Fibroblast of skin of abdomen (primary cell): ENCODE measurements at places on chromosomes 12 and 14.

DNA sequence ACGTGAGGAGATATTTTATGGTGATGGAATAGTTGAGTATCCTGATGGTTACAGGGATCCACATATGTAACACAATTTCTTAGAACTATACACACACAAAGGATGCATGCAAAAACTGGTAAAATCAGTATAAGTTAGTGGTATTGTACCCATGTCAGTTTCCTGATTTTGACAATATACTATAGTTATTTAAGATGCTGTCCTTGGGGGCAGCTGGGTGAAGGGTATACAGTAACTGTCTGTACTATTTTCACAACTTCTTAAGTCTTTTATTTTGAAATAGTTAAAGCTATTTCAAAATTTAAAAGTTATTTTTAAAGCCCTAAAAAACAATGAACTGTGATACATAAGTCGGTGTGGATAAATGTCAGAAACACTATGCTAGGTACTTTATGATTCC is 24.5 kb upstream of the POLR3B start:
- no peak for DNase-seq

GRCh38 chr12:19665121-19665900 is 226.0 kb downstream of the AEBP2 start:
- DNase-seq: no peak

GRCh38 chr12:108457006-108457733 is 57.9 kb upstream of the FICD start:
- peak; percentile 50 for DNase-seq

- no peak for DNase-seq
Measured at GRCh38 chr14:23570806-23571483, 3.4 kb upstream of the AP1G2 start.

DNA sequence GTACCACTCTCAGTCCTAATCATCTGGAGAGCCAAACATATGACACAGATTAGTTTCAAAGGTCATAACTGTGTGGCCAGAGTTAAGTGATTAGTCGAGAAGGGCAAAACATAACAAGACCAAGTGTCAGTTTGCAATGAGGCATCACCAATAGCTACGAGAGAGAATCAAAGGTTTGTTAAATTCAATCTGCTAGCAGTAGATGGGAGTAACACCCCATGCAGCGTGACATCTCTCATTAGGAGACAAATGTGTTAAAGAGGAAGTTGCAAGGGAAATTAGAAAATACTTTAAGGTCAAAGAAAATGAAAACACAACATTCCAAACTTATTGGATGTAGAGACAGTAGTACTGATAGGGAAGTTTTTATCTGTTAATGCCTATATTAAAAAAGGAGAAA is 135.7 kb upstream of the SYT10 start:
- no peak for DNase-seq

DNA sequence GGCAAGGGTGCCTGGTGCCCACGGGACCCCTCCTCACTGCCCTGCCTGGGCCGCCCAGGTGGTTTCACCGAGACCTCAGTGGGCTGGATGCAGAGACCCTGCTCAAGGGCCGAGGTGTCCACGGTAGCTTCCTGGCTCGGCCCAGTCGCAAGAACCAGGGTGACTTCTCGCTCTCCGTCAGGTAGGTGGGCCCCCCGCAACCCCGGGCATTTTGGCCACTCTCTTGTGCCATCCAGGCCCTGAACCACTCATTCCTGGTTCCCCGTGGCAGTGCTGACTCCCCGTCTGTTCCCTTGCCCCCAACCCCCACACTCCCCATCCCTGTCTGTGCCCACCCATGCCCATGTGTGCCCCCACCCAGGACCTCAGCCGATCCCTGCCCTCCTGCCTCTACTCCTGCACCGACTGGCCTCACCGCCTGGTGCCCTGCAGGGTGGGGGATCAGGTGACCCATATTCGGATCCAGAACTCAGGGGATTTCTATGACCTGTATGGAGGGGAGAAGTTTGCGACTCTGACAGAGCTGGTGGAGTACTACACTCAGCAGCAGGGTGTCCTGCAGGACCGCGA is 480 bp downstream of the PTPN6 start:
- no peak for DNase-seq

DNA sequence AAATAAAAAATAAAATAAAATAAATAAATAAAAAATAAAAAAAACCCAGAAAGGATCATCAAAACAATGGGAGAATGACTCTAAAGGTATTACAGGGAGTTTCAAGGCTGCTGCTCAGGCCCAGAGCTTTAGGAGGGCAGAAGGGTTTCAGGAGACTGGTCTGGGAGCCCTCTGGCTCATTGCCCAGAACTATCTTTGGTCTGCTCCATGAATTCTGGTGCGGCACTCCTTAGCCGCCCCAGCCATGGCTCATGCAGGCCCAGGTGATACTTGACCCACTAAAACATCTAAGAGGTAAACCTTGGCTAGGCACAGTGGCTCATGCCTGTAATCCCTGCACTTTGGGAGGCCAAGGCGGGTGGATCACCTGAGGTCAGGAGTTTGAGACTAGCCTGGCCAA is 14.7 kb upstream of the TMED10 start:
- no peak for DNase-seq

GRCh38 chr12:69027411-69027881 is 94.5 kb upstream of the CPM start:
- DNase-seq: peak; percentile 64

DNA sequence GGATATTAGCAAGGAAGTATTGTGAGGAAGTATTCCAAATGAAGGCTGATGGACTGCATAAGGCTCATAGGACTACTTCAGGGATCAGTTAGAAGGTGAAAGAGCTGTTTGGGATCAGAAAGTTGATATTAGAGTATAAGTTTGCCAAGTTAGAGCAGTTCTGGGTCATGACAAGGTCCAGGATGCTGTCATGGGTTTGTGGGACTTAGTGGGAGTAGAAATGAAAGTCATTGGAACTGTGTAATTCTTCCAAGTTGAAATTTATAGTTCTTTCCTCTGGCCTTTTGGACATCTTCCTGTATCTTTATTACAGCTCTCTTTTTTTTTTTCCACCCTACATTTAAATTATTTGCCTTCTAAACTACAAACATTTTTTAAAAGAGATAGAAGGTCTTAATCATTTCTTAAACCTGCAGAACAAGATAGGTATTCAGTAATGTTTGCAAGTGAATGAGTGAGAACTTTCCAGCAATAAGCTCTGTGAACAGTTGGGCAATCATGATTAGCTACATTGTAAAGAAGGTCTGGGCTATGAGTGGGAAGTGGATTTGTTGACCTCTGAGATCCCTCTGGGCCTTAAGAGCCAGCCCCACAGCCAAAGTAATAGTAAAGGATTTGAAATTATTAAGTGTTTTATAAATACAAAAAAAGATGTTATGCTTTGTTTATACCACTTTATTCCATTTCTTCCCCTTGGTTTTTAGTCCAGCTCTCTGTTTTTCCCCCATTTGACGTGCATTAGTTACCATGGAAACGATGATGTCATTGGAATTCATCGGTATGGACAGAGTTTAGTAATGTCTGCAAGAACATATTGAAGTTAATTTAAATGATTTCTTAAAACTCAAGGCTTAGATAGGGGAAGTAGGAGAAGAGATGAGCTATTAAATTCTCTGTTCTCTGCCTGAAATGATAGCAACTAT is 247.9 kb upstream of the ARHGAP5 start:
- DNase-seq: peak; percentile 87

DNA sequence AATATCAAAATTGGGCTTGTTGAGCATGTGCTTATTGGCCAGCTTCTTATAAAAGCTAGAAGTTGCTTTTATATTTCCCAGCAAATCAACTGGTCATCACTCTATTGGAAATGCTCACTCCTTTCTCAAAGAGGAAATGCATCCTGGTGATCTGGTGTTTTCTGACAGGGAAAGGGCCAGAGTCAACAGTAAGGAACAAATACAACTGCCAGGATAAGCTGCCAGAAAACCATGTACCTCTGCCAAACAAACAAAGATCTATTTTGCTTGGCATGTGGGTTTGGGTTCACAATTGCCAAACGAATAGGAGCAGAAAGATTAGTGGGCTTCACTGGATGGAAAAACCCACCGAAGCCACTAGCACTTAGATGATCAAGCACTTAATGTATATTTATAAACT is 126.9 kb upstream of the PDZRN4 start:
- no peak for DNase-seq

DNA sequence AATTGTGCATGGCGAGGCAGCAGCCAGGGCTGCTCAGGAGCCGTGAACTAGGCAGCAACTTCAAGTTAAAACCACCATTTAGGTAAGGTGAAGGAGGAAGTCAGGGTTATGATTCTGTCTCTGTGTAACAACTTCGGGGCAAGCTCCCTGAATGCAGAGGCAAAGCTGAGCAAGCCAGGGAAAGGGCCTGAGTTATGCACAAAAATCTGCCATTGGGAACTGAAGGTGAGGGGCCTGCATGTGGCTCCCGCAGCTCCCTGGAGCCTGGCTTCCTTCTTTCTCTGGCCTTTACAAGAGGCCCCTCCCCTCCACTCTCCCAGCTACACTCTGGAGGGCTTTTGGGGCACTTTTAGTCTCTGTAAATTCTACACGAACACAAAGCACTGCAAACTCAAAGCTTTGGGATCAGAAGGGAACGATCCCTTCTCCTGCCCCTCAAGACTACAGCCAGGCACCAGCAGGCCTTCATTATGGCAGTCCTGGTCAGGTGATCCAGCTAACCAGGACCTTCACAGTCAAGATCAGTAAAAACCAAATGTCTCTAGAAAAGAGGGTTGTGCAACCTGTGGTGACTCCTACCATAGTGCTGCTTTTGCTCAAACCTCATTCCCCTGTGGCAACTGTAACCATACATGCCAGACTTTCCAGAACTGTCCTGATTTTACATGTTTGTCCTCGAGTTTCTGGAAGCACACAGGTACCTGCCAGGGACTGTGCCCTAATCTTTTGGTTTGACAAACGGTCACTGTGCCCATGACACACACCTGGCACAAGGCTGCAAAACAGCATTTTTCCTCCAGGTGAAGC is 67.2 kb upstream of the PTGR2 start:
- peak; percentile 60 for DNase-seq

DNA sequence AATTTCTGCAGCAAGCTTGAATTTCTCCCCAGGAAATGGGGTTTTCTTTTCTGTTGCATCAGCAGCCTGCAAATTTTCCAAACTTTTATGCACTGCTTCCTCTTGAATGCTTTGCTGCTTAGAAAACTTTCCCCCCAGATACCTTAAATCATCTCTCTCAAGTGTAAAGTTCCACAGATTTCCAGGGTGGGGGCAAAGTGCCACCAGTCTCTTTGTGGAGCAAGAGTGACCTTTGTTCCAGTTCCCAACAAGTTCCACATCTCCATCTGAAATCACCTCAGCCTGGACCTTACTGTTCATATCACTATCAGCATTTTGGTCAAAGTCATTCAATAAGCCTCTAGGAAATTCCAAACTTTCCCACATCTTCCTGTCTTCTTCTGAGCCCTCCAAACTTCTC is 241.6 kb upstream of the TMTC1 start:
- DNase-seq: peak; percentile 17

DNA sequence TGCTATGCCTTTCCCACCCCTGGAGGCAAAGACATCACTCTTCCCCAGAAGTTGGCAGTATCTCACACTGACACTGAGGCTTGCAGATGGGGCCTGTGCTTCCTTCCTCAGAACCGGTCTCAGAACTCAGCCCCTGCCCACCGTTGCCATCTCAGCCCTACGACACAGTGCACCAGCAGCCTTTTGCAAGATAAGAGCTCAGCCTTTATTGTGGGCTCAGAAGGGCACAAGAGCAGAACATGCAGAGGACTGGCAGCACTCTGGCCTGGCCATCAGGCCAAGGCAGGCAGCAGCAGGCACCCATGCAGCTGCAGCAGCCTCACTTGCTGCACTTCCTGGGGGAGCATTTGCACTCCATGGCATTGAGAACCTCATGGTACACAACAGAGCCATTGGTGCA is 3.6 kb upstream of the ANO2 start:
- no peak for DNase-seq

GRCh38 chr12:2737656-2738241 is 57.0 kb upstream of the FKBP4 start:
- DNase-seq: no peak

- DNase-seq: no peak
Measured at GRCh38 chr12:119425623-119426022, 91.1 kb downstream of the CCDC60 start.

DNA sequence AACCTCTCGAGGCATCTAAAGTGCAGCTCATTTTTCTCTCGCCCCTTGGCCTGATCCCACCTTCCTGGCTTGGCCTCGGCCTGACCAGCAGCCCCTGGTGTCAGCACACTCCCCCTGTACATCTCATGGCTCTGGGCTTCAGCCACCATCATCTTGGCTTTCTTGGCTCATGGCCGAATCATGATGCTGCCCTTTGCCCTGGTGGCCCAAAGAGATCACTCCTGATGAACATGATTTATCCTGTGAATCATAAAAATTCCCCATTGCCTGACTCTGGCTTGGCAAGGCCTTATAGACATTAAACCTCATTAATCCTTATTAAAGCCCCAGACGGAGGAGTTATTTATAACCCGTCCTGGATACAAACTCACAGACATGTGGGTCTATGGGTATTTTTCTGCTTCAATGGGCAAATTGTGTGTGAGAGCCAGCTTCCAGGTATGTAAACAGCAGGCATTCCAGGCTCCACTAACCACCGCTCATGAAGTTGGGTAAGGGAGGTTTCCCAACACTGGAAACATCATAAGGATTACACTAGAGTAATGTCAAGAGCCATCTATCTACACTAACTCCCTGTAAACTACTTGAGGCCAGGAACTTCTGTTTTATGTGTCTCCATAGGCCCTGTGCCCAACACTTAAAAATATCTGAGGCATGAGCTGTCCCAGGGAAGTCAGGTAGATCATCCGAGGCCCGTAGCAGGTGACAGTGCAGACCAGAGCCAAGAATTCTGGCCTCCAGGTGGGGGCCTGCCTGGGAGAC is 171.2 kb downstream of the TTC8 start:
- DNase-seq: peak; percentile 97

DNA sequence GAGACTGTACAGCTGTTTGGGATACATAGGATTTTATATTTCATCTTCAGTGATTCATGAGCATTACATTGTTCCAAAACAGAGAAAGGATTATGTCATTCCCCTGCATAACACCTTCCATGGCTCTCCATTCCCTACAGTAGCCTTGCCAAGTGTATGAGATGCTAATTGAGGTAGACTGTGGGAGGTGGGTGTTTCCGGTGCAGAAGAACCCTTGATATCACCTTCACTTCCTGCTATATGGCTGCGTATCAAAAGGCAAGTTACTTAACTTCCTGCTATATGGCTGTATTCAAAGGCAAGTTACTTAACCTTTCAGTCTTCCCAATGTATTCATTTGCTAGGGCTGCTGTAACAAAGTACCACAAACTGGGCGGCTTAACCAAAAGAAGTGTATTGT is 11.2 kb downstream of the FAR2 start:
- no peak for DNase-seq

DNA sequence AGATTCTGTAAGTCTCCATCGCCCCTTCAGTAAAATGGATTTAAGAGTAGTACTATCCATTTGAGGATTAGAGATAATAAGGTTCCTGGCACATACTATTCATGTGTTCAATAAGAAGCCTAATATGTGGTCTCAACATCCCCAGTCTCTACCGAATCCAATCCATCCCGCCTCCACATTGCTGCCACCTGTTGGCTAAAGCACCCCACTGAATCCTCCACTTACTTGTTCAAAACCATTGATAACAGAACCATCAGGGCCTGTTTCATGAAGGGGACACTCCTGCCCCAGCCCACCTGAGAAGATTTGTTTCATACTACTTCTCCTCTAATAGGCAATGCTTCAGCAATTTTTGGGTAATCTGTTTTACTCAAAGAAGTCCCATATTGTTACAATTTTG is 147.5 kb downstream of the SLC2A13 start:
- no peak for DNase-seq
